Dermis lymphatic vessel endothelial cell (primary cell): ENCODE measurements at places on chromosomes 5 and 9. TPM values are rescaled to one million over a fixed set of nuclear protein-coding genes. Genes with fewer than 3 reads are reported as not detected.

The ECSCR gene
- total RNA-seq, result 372 and 475 TPM in 2 replicates

The SLC36A2 gene
- total RNA-seq, result not detected in 2 replicates

The CDH10 gene
- under 0.01 TPM in 1 of 2 replicates, not detected in the other for total RNA-seq

The SARDH gene
- total RNA-seq, result under 0.01 and 0.11 TPM in 2 replicates

The TMEM215 gene
- total RNA-seq, result not detected in 2 replicates

The IL13 gene
- total RNA-seq, result not detected in 2 replicates

The QSOX2 gene
- 5.3 and 5.9 TPM in 2 replicates for total RNA-seq

The POLR3G gene
- total RNA-seq, result 2.3 and 3.1 TPM in 2 replicates

The RNF183 gene
- total RNA-seq, result not detected in 2 replicates
